ENCODE measurements at places on chromosomes 6 and 20. TPM values are rescaled to one million over a fixed set of nuclear protein-coding genes. Genes with fewer than 3 reads are reported as not detected.

ANKEF1 gene
- 2.3 TPM for polyA plus RNA-seq

MOG gene
- not detected for polyA plus RNA-seq

SLC29A1 gene
- polyA plus RNA-seq = 18.5 TPM

C6orf52 gene
- polyA plus RNA-seq = 0.69 TPM

APOM gene
- 6.0 TPM for polyA plus RNA-seq

PNPLA1 gene
- polyA plus RNA-seq = 0.04 TPM

ZSCAN23 gene
- 0.14 TPM for polyA plus RNA-seq

GJA10 gene
- polyA plus RNA-seq = not detected

TMEM63B gene
- polyA plus RNA-seq = 37.9 TPM

NRSN1 gene
- polyA plus RNA-seq = 0.04 TPM

ANKRD66 gene
- polyA plus RNA-seq = not detected

RNF217 gene
- 3.4 TPM for polyA plus RNA-seq

PNLDC1 gene
- 0.20 TPM for polyA plus RNA-seq

GPR63 gene
- 0.28 TPM for polyA plus RNA-seq

HM13 gene
- 272 TPM for polyA plus RNA-seq

PDYN gene
- not detected for polyA plus RNA-seq

BACH2 gene
- 0.26 TPM for polyA plus RNA-seq

PRL gene
- not detected for polyA plus RNA-seq

Data from esophagus (tissue), 2 donors.